ENCODE measurements at places on chromosomes 2 and 18.
A peak's percentile ranks its signal among the peaks of the same experiment; 100 is the strongest.

DNA sequence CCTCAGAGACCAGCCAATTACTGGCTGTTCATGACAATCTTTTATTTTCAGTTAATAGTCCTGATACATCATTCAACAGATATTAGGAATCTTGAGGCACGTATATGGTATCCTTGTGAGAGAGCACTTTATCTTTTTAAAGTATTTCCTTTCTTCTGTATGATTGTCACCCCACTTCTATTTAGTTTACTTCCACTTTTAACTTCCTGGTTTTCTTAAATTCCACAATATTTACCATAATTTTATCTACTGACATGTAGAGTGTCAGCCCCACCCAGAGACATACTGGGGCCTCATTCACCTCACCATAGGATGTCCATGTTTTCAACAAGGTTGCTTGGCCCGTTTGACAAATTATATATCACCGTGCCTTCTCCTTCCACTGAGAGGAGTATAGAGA is 182.9 kb upstream of the ID2 start:
- DNase-seq = no peak

GRCh38 chr2:112623913-112624777 is 21.6 kb upstream of the SLC20A1 start:
- DNase-seq = no peak

- DNase-seq = peak; percentile 54
Measured at GRCh38 chr2:18047896-18048657, 169.6 kb downstream of the KCNS3 start.

- DNase-seq = no peak
Measured at GRCh38 chr18:75656563-75657247, 229.2 kb upstream of the SMIM21 start.

GRCh38 chr2:181552808-181553207 is 95.6 kb downstream of the ITGA4 start:
- DNase-seq = no peak

DNA sequence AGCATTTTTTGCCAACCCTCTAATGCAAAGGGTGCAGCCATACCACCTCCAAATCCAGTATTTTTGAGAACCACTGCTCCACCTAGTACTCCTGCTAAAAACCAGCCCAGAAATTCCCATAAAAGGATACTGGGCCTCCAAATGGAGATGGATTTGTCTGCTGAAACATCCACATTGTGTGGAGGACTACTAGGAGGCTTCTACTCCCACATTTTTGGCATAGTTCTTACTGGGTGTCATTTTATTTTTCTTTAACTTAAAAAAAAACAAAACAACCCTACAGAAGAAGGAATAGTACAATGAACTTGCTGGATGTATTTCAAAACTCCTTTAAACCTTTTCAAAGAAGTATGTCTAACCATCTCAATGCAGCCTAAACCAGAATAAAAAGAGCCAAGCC is 219.2 kb downstream of the SRBD1 start:
- DNase-seq = no peak

GRCh38 chr18:71583252-71583651 is 960.9 kb downstream of the CBLN2 start:
- no peak for DNase-seq

DNA sequence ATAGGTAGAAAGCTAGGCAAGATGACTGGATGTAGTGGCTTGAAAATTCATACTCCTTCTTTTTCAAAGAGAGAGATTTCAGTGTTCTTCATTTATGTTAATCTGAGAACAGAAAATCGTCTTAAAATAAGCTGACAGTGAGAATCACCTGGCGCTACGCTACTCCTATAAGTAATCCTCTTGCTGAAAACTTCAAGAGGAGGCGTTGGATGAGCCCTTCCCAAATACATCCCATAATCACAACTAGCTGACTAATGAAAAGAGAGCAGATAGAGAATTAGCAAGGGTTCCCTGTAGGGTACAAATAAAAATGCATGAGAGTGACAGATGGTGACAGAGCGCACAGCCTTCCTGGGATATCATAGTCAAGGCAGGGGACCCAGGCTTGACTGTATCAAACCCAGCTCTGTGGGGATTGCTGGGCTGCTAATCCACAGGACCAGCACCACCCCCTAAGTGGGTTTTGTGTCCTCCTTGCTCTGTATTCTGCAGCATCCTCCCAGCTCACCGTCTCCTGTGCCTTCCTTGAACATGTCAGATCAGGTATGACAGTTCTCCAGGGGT is 280.2 kb downstream of the SP3 start:
- DNase-seq = no peak

GRCh38 chr18:57698571-57699276 is 77.1 kb upstream of the NARS1 start:
- DNase-seq = no peak

GRCh38 chr2:127504552-127505430 is 21.5 kb downstream of the IWS1 start:
- no peak for DNase-seq

- DNase-seq = no peak
Measured at GRCh38 chr2:15749460-15750432, 158.1 kb downstream of the DDX1 start.

DNA sequence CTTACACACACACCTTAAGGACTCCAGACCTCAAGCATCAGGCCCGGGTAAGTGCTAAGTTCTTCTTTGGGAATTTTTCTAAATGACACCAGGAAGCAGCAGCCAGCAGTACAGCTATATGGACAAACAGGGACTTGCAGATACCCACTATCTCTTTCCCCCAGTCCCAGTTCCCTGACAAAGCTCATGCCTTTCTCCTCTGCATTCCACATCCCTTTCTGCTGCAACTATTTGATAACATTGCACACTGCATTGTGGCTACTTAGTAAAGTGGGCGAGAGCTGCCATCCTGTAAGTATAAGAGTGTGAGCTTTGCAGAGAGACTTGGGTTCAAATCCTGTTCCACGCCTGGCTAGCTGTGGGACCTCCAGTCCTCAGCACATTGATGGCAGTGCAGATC is 14.0 kb upstream of the CD226 start:
- no peak for DNase-seq

DNA sequence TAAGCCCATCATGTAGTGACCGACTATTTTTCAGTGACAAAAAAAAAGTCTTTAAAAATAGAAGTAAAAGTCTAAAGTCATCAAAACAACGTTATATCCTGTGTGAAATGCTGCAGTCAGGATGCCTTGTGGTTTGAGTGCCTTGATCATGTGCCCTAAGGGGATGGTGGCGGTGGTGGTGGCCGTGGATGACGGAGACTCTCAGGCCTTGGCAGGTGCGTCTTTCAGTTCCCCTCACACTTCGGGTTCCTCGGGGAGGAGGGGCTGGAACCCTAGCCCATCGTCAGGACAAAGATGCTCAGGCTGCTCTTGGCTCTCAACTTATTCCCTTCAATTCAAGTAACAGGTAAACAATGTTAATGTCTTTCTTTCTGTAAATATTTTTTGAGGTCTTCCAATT is at the start of gene CD28:
CD28 (plus strand) TSS at position 237 of the 400 bp plus-strand sequence; CDS start at position 295, 58 bp downstream.
- DNase-seq = no peak

GRCh38 chr2:100178085-100178788 is 35.8 kb upstream of the AFF3 start:
- no peak for DNase-seq

DNA sequence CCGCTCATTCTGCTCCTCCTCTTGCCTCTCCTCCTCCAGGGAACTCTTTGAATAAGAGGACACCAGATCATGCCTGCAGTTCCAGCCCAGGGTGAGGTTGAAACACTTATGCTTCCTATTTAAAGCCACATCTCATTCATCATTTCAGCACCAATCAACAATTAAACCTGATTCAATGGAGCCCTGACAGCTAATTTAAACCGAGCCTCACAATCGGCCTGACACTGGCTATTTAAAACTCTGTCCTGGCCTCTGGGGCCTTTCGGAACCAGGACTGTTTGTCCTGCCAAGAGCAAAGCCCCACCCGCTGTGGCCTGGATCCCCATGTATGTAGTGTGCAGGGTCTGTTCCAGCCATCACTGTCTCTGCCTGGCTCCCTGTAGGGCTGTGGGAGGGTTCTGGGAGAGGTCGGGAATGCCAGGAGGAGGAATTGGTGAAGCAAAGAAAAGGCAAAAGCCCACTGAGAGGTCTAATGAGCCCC is 97.4 kb downstream of the MCFD2 start:
- DNase-seq = no peak

DNA sequence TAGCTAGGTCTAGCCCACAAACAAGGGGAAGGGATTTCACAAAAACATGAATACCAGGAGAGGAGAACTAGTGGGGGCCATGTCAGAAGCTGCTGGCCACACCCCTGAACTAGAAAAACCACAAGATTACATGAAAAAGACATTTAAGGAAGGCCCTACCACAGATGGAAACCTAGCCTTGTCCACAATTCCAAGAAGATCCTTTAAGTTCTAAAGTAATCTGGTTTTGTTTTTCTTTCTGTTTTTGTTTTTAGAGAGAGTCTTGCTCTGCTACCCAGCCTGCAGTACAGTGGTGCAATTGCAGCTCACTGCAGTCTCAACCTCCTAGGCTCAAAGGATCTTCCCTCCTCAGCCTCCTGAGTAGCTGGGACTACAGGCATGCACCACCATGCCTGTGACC is 34.2 kb upstream of the CAB39 start:
- DNase-seq = no peak

GRCh38 chr2:119475857-119476244 is 44.2 kb downstream of the TMEM37 start:
- no peak for DNase-seq

GRCh38 chr2:128446049-128446873 is 127.6 kb upstream of the HS6ST1 start:
- no peak for DNase-seq

DNA sequence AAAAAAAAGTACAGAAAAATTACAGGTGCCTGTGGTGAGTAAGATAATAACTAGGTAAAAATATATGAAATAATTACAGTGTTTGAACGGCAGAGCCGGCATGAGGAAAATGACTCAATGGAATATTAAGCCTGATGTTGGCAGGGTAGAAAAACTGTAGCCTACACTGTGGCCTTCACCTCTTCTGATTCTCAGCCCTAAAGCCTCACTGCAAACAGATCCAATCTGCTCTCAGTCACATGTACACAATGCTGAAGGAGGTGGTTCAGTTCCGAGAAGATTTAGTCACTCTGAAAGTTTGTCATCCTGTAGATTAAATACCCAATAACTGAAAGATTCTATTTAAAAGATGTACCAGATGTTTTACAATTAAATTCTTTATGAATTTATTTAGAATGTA is 66.9 kb upstream of the MAP3K20 start:
- DNase-seq = no peak

DNA sequence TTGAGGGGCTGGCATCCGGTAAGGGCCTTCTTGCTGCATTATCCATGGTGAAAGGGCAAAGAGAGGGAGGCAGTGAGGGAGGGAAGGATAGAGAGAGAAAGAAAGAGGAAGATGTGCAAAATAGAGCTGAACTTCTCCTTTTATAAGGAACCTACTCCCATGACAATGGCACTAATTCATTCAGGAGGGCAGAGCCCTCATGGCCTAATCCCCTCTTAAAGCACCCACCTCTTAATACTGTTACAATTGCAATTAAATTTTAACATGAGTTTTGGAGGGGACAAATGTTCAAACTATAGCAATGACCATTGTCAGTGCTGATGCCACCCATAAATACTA is 60.2 kb downstream of the CXCR4 start:
- DNase-seq = no peak

GRCh38 chr2:148602885-148603561 is 41.5 kb upstream of the EPC2 start:
- DNase-seq = no peak

DNA sequence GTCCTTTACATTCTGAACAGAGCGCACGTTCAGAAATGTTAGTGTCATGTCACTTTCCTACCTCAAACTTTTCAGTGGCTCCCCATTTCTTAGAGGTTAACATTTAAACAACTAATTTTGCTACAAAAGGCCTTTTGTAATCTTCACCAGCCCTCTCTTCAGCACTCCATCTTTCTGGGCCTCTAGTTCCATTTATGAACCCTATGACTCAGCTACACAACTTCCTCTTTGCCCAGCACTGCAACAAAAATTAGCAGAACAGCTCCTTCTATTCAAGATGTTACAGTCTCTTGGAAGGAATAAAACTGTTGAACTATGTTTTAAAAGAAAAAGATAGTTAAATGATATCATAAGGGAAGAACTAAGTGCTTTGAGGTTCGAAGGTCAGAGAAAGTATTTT is 139.9 kb downstream of the VWC2L start:
- no peak for DNase-seq

DNA sequence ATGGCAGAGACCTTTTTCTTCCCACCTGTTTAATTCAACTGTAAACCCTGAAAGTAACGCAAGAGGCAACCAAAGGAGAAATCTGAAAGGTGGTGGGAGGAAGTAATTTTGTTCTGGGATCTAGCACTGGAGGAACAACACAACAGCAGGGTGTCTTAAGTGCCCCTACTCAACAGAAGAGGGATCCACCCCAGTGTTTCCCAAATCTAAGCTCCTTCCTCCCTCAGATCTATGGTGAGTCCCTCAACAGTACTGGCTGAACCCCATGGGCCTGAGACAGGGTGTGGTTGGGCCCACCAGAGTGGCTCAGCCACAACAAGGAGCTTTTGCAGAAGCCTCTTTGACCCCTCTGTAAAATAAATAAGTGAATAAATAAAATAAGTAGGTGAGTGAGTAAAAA is 790.3 kb downstream of the ERBB4 start:
- no peak for DNase-seq

GRCh38 chr2:217520356-217521010 is 482.3 kb downstream of the TNS1 start:
- no peak for DNase-seq

GRCh38 chr2:230849633-230850357 is 14.9 kb upstream of the ITM2C start:
- DNase-seq = no peak

DNA sequence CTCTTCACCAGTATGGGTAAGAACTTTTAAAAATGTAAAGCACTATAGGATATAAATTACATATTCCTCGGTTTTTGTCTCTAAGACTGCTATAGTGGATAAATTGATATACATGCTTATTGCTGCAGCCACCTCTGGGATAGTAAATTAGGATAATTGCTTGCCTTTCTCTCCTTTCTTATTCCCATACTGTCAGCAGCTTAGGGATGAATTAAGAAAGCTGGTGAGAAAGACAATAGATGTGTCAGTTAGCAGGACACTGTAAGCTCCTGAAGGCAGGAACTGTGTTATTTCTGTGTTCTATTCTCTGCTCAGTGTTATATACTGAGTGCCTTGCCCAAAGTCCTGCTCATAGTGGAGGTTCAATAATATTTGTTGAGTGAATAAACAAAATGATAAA is 828.6 kb upstream of the ACVR2A start:
- DNase-seq = no peak

DNA sequence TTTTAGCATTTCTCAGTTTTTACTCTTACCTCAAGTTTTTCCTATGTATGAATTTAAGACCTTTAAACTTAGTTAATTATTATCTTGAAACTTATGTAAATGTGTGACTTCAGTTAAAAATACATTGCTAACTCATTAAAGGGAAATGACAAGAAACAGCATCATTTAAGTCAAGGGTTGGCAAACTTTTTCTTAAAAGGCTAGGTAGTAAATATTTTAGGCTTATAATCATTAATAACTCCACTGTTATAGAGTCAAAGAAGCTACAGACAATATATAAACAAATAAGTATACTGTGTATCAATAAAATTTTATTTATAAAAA is 259.7 kb upstream of the RBMS1 start:
- no peak for DNase-seq
